NCI-H510A treated with DMSO at 0.1 percent for 48 hours (cell line): ENCODE measurements at places on chromosomes 1 and 21.

DNA sequence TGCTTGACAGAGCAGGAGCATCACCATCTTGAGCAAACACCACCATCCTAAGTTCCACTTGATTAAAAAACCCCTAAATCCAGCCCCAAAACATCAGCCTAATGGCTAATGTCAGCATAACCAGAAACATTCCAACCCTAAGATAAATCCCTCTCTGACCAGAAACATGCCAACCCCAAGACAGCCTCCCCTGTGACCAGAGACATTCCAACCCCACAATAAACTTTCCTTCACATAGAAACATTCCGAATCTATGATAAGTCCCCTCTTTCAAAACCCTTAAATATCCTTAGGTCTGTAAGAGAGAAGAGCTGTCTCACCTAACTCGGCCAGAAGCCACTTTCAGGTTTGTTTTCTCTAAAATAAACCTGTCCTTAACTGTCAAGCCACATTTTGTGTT is 17.4 kb upstream of the SLC2A5 start:
- no peak for DNase-seq

DNA sequence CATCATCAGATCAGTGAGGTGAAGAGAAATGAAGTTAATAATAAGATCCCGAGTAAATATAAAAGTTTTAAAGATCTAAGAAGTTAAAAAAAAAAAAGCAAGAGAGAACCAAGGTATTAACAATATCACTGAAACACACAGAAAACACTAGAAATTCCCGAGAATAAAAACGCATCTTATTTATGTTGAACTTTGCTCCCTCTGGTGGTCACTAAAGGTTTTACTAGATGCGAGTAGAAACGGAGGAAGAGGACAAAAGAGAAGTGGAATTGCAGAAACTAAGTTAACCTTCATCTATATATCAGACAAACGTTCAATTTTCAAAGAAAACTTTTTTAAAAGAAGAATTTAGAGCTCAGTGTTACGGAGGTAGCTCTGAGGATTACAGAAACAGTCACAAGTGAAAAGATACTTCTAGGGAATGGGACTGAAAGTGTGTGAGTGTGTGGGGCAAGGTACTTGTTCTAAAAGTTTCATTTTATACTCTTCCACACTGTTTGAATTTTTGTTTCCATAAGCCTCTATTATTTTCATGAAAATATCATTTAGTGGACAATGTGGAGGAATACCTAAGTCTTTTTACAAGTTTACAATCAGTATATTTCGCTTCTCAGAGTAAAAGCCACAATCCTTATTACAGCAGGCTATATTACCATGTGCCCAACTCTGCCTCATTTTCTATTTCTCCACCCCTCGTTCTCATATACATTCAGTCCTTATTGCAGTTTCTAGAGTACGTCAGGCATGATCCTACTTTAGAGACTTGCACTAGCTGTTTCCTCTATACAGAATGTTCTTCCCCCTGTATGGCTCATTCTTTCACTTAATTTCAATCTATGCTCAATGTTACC is 19.7 kb downstream of the ACBD6 start:
- DNase-seq, result peak; percentile 71

DNA sequence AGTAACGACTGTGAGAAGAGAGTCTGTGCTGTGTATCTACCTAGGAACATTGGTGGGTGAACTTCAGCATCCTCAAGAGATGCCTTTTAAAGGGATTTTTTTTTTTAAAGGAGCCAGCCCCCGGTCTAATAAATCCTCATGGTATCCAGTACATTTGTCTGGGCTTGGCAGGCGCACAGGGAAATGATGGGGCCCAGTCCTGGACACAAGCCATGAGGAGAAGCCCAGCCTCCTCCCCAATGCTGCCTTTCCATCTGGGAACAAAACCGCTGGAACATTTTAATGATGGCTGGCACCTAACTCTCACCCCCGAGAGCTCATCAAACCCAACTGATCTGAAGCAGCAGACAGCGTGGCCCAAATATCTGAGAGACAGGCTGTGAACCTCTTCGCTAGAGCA is 64.2 kb downstream of the ACOT7 start:
- DNase-seq, result no peak

GRCh38 chr1:226943156-226943555 is 3.1 kb downstream of the COQ8A start:
- no peak for DNase-seq

- no peak for DNase-seq
Observed at GRCh38 chr1:19369396-19370090, 57.4 kb downstream of the SLC66A1 start.

- peak; percentile 25 for DNase-seq
Observed at GRCh38 chr1:59766227-59766855, 48.4 kb upstream of the HOOK1 start.

DNA sequence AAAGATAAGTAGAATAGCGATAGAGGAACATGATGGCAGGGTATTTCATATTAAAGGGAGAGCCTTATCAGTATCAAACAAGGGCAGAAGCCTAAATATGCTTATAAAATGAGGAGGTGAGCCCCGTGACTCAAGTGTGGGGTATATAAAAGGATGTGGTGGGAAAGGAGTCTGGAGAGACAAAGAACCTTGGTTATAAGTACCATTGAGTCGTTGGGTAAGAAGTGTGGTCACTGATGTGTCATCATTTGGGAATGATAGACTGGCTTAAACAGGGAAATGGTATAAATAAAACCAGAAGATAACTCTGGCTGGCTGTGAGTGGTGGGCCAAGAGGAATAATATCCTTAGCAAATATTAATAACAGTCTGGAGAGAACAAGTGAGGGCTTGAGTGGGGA is 10.9 kb upstream of the CD5L start:
- no peak for DNase-seq

- DNase-seq, result no peak
Observed at GRCh38 chr1:182315167-182315556, 76.4 kb downstream of the GLUL start.

DNA sequence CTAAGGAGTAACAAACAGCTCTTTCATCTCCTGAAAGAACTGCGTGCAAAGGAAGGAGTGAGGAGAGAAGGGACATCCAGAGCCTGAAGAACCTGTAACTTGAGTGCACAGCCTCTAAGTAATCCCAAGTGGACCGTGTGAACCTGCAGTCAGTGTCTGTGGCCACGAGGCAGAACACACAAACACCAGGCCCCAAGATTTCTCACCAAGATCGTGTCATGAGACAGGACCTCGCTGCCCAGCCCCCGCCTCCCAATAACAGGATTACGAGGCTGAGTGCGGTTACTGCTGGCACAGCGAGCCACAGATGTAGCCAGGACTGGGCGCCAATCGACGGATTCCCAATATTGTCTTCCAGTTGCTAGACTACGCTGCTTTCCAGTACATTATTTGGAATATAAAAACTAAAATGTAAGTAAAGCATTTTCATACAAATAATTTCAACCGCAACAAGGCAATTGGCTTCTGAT is 101.3 kb upstream of the SLC25A33 start:
- no peak for DNase-seq

GRCh38 chr1:221228594-221228993 is 349.4 kb downstream of the HLX start:
- DNase-seq, result peak; percentile 45

GRCh38 chr1:224058303-224058702 is 55.6 kb upstream of the FBXO28 start:
- no peak for DNase-seq

DNA sequence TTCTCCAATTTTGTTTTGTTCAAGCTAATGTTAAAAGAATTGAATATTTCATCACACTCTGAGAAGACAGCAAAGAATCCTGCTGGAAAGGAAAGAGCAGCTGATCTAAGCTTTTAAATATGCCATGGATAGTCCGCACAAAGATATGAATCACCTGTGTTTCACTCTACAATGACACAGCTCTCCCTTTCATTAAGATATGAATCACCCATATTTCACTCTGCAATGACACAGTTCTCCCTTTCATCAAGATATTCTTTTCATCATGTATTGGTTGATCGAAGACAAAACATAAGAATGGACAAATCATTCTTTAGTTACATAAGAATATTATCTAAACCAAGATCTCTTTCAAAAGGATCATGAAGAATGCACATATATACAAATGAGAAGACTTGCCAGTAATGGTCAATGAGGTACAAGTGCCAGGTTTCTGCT is 367.3 kb downstream of the SMYD3 start:
- no peak for DNase-seq

DNA sequence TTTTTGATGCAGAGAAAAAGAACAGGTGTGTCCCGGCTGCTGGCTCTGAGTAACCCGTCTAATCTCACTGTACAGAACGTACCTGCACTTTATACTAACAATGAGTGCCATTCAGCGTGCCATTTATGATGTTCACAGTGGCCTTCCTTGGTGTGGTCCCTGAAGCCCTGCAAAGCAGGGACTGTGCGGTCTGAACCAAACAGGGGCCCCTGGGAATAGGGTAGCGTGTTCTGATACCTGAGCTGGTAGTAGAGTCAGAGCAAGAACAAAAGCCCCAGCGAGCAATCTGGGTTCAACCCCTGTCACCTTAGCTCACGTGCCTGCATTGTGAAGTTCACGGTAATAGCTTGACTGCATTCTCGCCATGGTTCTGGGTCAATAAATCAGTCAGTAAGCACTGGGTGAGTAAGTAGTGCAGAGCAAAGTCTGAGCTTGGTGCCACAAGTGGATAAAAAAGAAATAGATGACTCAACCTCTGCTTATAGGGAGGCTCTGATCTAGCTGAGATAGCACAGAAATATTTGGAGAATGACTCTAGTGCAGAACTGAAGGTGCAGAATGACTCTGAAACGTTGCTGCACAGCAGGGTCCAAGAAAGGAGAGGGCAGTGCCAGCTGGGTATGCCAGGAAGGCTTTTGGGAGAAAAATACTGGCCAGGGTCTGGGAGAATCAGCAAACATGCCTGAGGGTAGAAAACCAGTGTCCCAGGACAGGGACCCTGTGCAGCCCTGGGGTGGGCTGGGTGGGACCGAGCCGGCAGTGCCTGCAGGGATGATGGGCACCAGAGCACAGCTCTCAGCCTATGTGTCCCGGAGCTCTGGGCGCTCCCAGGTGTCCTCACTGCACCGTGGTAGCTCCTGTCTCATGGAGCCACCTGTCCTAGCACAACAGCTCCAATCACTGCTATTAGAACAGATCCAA is 125.9 kb downstream of the RHOU start:
- DNase-seq, result peak; percentile 20

DNA sequence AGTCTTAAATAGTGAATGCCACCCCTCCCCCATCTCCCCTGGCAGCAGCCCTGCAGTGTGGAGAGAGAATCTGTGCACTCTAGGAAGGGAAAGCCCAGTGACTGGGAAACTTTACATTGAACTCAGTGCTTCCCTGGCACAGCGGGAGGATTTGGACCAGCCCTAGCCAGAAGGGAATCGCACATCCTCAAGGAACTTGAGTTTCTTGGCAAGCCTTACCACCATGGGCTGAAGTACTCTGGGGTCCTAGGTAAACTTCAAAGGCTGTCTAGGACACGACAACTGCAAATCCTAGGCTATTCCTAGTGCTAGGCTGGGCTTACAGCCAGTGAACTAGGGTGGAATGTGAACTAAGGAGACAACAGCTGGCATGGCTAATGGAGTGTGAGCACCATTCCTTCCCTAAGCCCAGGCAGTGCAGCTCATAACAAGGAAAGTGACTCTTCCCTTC is 88.3 kb downstream of the COL24A1 start:
- no peak for DNase-seq

DNA sequence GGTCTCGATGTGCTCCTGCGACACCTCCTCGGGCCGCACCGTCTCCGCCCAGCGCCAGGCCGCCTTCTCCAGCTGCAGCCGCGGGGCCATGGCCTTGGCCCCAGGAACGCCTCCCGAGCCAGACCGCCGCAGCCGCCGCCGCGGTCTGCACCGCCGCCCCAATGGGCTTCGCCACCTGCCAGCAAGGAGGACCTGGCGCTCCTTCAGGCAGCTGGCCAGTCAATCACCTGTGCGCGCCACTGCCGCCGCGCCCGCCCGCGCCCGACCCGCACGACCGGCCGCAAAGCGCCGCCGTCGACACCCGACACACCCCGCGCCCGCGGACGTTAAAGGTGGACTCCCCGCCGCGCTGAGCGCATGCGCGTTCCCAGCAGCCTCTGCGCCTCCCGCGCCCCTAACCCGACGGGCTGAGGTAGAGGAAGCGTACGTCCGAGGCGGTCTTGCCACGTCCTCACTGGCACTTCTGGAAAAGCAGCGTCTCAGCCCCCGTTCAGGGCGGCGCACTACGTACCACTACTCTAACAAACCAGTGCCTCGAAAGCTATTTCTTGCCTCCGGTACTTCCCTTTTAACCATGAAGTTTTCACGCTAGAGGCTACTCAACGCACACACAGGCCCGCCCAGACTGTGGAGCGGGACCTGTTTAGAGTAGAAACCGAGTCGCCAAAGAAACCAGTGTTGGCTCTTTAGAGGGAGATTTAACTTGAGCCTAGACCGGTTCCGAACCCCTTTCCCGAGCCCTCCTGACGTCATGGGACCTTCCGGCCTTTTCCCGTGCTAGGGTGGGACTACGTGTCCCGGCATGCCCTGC is at the start of gene USP48:
TSS of gene USP48 (minus strand) at position 282 of the 811 bp plus-strand sequence. CDS start at position 90, 192 bp downstream.
- peak; percentile 91 for DNase-seq

DNA sequence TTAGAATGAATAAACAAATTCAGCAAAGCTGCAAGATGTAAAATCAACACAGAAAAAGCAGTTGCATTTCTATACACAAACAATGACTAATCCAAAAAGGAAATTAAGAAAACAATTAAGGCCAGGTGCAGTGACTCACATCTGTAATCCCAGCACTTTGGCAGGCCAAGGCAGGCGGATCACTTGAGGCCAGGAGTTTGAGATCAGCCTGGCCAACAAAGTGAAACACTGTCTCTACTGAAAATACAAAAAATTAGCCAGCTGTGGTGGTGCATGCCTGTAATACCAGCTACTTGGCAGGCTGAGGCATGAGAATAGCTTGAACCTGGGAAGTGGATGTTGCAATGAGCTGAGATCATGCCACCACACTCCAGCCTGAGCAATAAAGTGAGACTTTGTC is 22.3 kb downstream of the THEM4 start:
- DNase-seq, result no peak

DNA sequence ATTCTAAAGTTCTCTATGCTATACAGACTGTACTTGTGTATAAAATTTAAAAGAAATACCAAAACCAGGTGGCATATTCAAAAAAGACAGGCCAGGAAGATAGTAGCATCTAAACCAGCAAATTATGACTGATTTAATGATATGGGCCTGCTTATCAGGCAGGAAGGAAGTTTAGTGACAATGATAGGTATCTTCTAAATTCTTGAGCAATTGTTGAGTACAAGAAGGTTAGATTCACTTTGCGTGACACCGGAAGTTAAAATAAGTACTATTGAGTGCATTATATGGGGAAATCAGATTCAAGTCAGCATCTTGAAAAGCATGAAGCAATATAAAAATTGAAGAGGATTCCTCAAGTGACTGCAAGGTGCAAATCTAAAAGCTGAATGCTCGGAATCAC is 186.8 kb upstream of the RGS18 start:
- DNase-seq, result no peak

DNA sequence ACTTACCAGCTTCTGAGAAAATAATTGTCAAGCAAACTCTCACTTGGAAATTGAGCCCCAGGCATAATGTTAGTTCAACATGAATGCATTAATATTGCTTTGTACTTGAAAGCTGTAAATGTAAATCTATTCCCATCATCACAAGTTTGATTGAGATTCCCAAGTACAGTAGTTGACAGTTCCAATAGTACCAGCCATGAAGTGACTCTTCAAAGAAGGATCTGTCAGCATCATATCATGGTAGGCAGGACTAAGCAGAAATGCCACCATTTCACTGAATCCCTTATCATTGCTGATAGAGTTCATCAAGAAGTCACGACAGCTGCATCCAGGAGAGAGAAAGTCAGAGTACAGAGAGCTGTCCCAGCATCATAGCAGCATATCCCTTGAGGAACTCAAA is 348.7 kb downstream of the OMA1 start:
- no peak for DNase-seq

- DNase-seq, result no peak
Observed at GRCh38 chr1:84719543-84720217, 29.4 kb upstream of the SSX2IP start.

- DNase-seq, result no peak
Observed at GRCh38 chr1:32949519-32949918, 15.1 kb downstream of the RNF19B start.
